ENCODE measurements at places on chromosomes 1 and 21. TPM values are rescaled to one million over a fixed set of nuclear protein-coding genes. Genes with fewer than 3 reads are reported as not detected.

The MAP1LC3C gene
- 6.0 TPM for polyA plus RNA-seq

The PCSK9 gene
- 41.9 TPM for polyA plus RNA-seq

The C1orf87 gene
- not detected for polyA plus RNA-seq

The FAM167B gene
- polyA plus RNA-seq = 3.6 TPM

The SGIP1 gene
- polyA plus RNA-seq = not detected

The SPRR3 gene
- polyA plus RNA-seq = 13.2 TPM

The LRRC38 gene
- not detected for polyA plus RNA-seq

The CA14 gene
- polyA plus RNA-seq = 0.35 TPM

The CD2 gene
- polyA plus RNA-seq = 0.46 TPM

The DNASE2B gene
- polyA plus RNA-seq = 0.38 TPM

The SLC25A34 gene
- polyA plus RNA-seq = 3.0 TPM

The F5 gene
- 1.0 TPM for polyA plus RNA-seq

The ANKRD35 gene
- polyA plus RNA-seq = 1.8 TPM

The CFAP45 gene
- 1.2 TPM for polyA plus RNA-seq

The BSND gene
- not detected for polyA plus RNA-seq

The PDZK1IP1 gene
- polyA plus RNA-seq = 35.4 TPM

The CD5L gene
- polyA plus RNA-seq = not detected

The PIK3C2B gene
- polyA plus RNA-seq = 17.1 TPM

The HHIPL2 gene
- not detected for polyA plus RNA-seq

The TENT5C gene
- 4.2 TPM for polyA plus RNA-seq

The CCDC30 gene
- polyA plus RNA-seq = 0.69 TPM

The EPHA10 gene
- 5.4 TPM for polyA plus RNA-seq

The RAD54L gene
- 11.2 TPM for polyA plus RNA-seq

The SFN gene
- 212 TPM for polyA plus RNA-seq

The TNNT2 gene
- polyA plus RNA-seq = 4.8 TPM

The IL20 gene
- not detected for polyA plus RNA-seq

The RXRG gene
- 1.8 TPM for polyA plus RNA-seq

The ADGRB2 gene
- not detected for polyA plus RNA-seq

The PLA2G2F gene
- polyA plus RNA-seq = not detected

All from sigmoid colon (tissue), 7 donors.